ENCODE measurements at places on chromosomes 4 and X.

GRCh38 chrX:38220415-38221390, at the start of gene SRPX:
Gene SRPX (minus strand): TSS chrX:38220871. CDS start chrX:38220792, 79 bp downstream.
- no peak for DNase-seq

- DNase-seq, result no peak
Observed at GRCh38 chrX:150907474-150907873, 9.0 kb upstream of the CD99L2 start.

- DNase-seq, result no peak
Observed at GRCh38 chrX:151225843-151226242, 49.5 kb downstream of the GPR50 start.

DNA sequence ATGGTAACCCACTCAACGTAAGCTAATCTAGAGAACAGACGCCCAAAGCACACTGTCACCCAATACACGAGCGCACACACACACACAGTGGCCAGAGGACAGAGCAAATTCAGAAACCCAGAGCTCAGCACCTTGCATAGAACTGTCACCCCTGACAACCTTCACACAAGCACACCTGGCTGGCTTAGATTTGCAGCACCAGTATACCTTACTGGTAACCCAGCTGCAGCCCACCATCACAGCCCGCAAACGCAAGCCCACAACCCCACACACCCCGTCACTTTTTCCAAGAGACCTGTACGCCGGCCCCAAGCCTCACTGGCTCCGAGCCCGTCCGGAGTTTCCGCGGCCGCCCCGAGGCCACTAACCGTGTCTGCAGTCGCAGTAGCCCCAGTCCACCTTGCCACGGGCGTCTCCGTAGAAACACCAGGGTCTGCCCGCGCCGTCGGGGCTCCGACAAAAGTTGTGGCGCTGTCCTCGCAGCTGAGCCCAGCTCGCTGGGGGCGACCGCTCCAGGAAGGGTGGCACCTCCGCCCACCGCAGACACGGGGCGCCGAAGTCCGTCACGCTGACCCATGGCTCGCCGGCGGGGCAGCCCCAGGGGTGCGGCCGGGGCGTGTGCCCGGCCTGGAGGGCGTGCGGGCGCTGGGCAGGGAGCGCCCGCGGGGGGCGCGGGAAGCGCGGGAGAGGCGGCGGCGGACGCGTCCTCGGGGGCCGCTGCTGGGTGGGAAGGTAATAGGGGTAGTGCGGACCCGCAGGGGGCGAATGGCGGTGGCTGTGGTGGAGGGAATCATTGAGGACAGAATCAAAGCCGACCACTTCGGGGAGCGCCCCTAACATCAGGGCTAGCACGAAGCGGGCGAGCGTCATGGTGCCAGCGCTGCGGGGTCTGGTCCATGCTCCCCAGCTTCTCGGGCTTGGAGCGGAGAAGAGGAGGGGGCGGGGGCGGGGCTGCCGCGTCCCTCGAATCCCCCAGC, 664 bp downstream of the PRSS12 start:
- DNase-seq, result no peak

DNA sequence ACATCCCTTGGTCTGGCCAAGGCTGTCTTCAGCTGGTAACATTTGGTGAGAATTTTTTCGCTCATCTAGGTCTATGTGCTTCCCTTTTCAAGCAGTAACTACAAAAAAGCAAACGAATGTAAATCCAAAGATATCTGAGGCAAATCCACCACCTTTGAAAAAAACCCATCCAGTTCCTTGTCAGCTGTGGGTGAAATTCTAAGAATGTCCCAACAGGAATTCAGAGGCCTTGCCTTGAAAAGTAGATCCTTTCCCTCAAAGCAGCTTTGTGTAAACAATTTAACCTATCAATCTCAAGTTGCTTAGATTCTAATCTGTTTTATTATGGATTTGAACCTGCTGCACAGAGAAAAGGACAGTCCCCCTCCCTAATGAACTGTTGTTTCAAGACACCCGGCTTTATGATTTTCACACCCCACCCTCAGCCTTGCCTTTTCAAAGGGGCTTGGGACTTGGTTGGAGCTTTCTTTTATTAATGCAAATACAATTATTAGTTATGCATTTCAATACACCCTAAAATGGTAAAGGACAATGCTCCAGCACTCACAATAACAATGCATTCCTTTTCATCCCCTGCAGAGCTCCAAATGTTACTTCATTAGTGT, 166.6 kb downstream of the LDB2 start:
- no peak for DNase-seq

DNA sequence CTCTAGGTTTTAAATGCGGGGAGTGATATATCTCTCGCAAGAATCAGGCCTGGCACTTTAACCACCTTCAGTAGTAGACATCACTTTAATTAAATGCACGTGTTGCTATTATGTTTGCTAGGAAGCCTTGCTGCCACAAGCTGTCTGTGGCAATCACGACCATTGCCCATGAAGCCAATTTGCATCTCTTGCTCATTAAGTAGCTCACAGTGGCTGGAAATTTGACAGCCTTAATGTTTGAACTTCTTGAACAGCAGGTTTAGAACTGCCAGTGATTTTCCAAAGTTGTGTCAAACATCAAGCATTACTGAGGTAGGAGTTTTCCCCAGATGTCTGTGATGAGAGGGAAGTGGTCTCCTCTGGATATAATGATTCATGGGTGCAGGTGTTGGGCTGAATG, 642.3 kb upstream of the CPEB2 start:
- DNase-seq, result no peak

- DNase-seq, result no peak
Observed at GRCh38 chr4:88999392-88999930, 57.5 kb downstream of the FAM13A start.

DNA sequence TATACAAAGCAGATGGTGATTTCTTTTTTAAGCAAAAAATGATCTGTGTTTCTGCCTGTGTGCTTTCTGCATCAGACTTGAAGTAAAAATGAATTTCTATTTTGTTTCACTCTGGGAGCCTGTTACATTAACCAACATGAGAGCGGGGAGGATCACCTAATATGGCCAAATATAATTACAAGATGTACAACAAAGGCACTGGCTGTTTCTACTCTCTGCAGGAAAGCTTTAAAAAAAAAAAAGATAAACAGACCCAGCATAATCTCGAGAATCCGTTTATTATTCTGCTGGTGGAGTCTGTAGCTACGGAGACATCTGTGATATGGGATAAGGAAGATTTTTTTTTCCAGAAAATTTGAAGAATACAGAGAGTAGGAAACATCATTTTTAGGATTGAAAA, 103.6 kb downstream of the COMMD8 start:
- no peak for DNase-seq

GRCh38 chr4:80333121-80333520, 2.4 kb upstream of the CFAP299 start:
- no peak for DNase-seq

DNA sequence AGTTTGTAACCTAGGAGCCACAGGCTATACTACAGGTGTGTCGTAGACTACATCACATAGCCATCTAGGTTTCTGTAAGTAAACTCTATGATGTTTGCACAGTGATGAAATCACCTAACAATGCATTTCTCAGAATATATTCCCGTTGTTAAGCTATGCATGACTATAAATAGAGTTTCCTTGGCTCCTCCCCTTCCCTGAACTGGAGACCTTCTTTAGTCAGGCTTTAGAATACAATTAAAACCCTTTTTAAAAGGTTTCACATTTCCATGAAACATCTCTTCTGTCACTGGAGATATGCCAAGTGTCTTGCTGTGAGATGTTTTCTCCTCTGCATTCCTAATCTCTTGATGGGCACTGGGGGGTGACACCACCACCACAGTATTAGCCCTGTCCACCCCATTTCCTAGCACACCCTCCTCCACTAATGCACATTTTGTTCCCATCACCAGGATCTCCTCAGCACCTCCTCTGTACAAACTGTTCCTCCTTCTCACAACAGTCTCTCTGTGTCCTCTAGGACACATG, 334.6 kb upstream of the CPEB2 start:
- no peak for DNase-seq

GRCh38 chr4:140609548-140610425, 41.0 kb upstream of the UCP1 start:
- no peak for DNase-seq

DNA sequence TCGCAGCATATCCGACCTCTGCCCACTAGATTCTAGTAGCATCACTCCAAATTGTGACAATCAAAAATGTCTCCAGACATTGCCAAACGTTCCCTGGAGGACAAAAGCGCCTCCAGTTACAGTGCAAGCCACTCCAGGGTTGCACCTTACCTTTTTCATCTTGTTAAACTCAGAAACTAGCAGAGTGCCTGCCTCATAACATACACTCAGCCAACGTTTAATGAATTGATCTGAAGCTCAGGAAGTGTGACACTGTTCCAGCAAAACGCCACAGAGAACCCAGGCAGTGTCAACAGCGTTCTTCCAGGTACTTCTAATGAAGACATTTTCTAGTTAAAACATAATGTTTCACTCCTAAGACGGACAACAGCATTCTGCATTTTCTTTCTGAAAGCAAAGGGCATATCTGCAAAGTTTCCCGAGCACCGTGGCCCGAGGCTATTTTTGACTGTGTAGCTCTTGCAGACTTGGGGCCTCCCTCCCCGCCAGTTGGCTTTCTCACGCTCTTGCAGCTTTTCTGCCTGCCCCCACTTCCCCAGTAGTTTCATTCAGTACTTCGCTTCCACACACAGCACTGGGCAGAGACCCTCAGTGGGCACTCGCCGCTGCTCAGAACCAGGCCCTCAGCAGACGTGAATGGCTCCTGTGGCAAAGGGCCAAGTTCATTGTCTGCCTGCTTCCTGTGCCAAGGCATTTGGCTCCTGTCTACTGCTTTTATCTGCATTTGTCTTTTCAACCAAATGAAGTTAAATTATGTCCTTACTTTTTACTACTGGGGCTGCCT, 133.4 kb upstream of the TTC29 start:
- DNase-seq, result no peak

GRCh38 chrX:50609796-50610195, 139.2 kb upstream of the DGKK start:
- no peak for DNase-seq

GRCh38 chrX:989959-990510, 222.4 kb downstream of the CRLF2 start:
- DNase-seq, result peak; percentile 84

GRCh38 chr4:32140636-32141035, 1420.5 kb downstream of the PCDH7 start:
- DNase-seq, result no peak

DNA sequence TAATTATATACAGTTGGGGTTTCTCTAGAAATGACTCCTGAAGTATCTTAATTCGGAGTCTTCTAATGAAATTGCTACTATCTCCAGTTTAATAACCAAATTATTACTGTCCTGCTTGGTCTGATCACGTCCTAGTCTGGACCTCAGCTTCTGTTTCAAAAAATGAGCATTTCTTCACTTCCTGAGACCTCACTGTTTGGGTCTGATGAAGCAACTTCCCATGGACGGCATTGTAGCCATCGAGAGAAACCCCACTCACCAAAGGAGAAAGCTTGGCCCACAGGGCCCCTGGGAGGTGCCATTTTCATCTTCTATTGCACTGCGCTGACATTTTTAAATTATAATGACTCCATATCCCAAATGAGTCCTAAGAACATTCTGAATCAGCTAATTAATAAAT, 178.0 kb downstream of the MGST2 start:
- DNase-seq, result no peak

DNA sequence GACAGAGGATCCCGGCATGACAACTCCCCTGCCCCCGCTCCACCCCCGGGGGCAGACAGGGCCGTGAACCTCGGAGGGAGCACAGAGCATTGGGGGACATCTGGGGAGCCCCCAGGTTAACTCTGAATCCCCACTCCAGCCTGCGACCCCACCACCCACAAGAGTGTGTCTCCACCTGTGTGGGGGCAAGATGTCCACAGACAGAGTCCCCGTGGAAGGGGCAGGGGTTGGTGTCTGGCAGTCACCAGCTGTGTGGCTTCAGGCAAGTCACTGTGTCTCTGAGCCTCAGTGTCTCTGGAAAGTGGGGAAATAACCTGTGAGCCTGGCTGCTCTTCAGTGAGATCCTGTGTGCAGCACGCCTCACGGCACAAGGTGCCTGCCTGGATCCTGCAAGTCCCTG, 239.0 kb downstream of the AFAP1 start:
- no peak for DNase-seq

DNA sequence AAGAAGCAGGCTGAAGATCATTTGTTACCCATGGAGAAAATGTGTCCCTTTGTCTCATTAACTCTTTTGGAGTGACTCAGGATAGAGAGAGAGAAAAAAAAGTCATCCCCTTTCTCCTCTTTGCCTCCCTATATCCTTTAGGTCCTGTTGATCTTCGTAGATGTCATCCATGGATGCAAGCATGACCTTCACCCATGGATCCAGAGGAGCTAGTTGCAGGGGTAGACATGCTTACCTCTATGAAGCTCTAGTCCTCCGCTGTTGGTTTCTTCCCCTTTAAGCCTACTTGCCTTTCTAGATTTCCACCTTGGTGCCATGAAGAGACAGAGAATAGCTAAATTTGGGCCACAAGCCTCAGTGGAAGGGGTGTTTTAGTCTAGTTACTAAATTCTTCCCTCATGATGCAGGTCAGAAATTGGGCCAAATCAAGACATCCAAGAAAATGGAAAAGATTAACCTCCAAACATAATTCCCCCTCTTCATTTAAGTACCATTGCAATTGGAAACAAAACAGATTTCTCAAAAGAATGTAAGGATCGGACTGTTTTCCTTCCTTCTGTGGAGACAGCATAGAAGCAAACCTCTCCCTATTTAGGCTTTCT, 178.4 kb downstream of the TECRL start:
- DNase-seq, result no peak

DNA sequence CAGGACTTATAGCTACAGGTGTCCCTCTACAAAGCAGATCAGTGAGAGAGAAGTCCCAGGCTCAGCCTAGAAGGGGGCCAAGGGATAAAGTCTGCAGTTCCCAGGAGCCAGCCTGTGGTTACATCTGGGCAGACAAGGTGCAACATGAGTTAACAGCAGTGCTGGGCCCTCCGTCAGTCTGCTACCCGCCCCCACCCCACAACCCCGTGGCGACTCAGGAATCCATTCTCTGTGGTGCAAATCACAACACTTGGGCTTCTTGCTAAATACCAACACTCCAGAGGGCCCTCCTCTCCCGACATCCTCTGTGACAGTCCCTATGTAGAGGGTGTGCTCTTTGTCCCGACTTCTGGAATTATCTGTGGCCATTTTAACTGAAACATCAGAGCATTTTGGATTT, 13.8 kb downstream of the GPM6B start:
- no peak for DNase-seq

GRCh38 chr4:23943478-23943877, 53.6 kb upstream of the PPARGC1A start:
- DNase-seq, result no peak

DNA sequence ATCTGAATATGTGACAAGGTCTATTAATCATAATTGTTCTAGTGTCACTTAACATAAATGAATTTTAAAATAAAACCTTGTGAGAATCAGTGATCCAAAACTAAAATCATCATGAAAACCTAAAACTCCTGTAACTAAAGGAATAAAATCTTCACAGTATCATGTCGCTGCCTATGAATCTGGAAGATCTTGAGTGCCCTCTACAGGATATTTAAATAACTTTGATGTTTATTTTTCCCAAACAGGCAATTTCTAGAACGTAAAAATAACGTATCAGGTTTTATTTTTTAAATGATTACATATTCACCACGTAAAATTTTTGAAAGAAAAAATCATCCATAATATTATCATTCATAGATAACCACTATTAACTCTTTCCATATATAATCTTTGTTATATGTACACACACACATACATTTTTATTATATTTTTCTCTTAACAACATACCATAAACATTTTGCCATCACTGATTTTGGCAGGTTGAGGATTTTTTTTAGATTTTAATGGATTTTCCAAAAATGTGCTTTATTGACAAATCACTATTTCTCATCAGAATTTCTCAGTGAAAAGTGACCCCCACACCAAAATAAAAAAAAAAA, 79.6 kb downstream of the COMMD8 start:
- no peak for DNase-seq
